SW 1271 (cell line): ENCODE measurements at places on chromosomes 1 and 21.
A peak's percentile ranks its signal among the peaks of the same experiment; 100 is the strongest.

GRCh38 chr21:38196036-38196435 lies 60.8 kb upstream of the KCNJ15 start:
- no peak for DNase-seq

- DNase-seq, result no peak
These were observed 25.8 kb downstream of the STYXL2 start for GRCh38 chr1:167119696-167120095.

DNA sequence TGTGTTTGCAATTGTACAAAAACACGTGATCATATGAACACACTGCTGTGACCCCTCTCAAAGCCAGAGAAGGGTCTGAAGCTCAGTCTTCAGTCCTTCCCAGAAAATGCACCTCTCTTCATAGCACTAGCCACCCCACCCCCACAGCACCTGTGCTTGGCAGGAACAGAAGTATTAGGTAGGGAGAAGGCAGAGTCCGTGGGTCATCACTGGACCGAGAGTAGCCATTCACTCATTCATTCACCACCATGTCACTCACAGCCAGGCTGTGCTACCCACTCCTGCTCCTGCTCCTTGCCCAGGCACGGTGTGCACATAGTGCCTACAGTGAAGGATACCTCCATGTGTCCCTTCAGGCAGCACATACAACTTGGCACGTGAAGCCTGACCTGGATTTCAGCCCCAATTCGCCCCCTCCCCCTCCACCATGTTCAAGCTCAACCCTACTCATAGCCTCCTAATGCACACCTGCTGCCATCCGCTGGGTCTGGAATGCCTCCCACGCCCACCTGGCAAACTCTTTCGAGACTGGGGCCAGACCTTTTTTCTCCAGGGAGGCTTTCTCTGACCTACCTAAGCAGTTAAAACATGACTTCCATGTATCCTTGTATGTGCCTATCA lies 81.9 kb upstream of the GALNT2 start:
- DNase-seq, result no peak

- DNase-seq, result no peak
These were observed 541.3 kb downstream of the DPYD start for GRCh38 chr1:97379387-97380075.

DNA sequence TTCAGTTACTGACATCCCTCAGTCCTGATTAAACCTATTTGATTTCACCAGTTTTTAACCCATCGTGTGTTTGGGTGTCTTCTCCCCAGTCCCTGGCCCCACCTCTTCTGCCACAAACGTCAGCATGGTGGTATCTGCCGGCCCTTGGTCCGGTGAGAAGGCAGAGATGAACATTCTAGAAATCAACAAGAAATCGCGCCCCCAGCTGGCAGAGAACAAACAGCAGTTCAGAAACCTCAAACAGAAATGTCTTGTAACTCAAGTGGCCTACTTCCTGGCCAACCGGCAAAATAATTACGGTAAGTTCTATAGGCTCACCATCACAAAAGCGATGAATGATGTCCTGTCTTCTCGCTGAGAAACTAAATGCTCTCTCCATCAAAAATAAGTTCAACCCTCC lies 28.7 kb downstream of the NBPF3 start:
- no peak for DNase-seq

- DNase-seq, result no peak
These were observed 995 bp downstream of the COLGALT2 start for GRCh38 chr1:184036517-184036949.

DNA sequence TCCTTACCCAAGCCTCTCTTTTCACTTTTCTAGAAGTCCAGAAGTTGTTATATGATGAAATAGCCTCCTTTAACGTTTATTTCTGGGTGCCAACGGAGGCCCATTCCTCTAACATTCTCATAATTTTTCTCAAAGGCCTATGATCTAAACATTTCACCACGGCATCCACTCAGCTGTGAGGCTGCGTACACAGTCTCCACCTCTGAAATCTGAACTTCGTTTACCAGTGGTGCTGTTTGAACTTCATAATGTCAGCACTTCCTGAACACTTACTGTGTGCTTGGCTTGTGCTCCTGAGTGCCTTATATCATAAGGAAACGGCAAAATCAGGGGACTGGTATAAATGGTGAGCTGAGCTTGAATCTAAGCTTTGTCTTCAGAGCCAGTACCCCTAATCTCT lies 12.0 kb upstream of the RBP7 start:
- DNase-seq, result no peak

DNA sequence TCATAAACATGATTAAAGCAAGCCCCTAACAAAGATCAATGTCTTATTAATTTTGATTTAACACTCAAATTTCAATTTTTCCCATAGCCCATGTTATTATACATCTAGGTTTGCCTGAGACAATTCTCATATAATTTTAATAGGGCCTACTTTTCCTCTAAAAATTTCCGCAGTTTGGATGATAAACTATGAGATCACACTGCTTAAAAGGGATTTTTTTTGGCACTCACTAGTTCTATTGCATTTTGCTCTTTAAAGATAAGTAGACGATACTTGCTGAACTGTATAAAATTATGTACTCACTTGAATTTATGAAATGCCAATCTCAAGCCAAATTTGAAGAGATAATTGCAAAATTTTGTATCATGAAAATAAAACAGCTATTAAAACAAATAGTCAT lies 480.4 kb upstream of the ZRANB2 start:
- DNase-seq, result no peak

DNA sequence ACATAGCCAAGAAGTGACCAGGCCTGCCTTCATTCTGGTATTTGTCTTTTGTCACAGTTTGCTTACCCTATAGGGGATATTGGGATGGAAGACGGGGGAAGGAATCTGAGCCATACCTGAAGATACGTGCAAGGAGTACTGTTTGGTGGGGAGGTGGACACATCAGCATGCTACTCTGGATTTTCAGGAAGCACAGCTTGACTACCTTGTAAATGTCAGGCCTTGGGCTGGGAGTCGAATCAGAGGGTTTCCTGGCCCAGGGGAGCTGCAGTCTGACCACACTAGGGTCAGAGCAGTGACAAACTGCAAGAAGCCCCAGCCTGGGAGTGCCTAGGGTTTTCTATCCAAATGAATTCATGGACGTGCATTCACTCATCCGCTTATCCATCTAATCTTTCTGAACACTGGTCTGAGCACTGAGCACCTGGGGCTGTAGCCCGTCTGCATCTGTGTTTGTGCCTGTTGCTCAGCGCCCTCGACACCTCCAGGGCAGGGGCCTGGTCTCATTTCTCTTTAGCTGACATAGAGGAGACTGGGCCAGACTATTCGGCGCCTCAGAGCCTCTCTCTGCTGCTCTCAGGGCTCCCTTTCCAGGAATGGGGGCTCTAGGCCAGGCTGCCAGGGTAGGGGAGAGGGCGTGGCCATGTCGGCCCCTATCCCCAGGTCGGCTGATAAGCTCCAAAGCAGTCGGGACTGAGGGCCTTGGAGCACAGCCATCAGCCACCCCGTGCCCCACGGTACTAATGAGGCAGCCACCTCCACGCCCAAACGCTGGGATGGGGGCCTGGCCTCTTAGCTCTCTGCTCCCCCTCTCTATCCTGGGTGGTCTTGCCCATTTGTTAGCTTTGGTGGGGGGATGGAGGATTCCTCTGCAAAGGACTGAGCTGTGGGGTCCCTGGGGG lies 47.0 kb upstream of the SLC2A1 start:
- no peak for DNase-seq

GRCh38 chr1:178530037-178530402 lies 17.1 kb downstream of the TEX35 start:
- DNase-seq, result peak; percentile 56

- no peak for DNase-seq
These were observed 134.6 kb downstream of the BRINP2 start for GRCh38 chr1:177305040-177306018.

- no peak for DNase-seq
These were observed 28.3 kb downstream of the BACH1 start for GRCh38 chr21:29326914-29327554.

DNA sequence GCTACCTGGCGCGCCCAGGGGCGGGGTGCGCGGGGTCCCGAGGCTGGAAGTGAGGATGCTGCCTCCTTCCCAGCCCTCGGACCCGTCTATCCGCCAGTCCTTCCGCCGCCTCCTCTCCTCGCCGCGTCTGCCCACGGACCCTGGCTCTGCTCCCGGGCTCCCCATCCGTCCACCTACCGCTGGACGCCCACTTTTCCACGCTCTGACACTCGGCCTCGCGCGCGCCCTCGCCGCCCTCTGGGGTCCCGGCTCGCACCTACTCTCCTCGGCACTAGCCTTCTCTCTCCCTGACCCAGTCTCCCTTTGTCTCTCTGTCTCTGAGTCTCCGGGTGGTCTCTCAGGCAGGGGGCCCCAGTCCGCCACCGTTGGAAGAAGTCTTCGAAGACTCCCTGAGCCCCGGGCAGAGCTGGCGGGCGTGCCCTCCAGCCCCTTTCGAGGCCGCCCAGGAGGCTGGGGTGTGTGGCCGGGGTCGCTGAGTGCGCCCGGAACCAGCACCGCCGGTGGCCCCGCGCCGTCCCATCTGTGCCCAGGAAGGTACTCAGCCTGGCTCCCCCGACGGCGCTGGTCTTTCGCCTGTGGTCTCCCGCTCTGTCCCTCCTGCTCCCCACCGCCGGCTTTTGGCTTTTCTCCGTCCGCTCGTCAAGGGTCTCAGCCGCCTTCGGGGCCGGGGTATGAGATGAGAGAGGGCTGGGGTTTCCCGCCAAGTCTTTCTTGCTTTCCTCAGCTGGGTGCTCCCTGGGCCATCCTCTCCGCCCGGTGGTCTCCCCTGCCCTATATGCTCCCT lies 610 bp downstream of the DRAXIN start:
- DNase-seq, result no peak

GRCh38 chr1:111154021-111154999 lies 14.3 kb downstream of the CEPT1 start:
- DNase-seq, result no peak

DNA sequence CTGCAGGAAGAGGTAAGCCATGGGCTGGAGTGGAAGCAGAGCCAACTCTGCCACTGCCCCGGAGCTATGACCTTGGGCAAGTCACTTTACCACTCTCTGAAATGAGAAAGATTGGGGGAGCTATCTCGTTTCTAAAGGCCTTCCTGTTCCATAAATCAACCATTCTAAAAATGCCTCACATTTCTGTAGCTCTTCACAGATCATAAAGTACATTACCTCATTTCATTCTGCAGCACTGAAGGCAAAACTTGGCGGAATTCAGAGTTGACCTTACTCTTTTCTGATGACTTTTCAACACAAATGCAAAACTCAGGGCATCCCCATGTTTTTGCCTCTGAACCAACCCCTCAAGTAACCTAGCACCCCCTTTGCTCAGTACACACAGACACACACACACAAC lies 404.0 kb upstream of the NFIA start:
- no peak for DNase-seq

GRCh38 chr1:239897458-239897857 lies 194.2 kb upstream of the FMN2 start:
- DNase-seq, result no peak

DNA sequence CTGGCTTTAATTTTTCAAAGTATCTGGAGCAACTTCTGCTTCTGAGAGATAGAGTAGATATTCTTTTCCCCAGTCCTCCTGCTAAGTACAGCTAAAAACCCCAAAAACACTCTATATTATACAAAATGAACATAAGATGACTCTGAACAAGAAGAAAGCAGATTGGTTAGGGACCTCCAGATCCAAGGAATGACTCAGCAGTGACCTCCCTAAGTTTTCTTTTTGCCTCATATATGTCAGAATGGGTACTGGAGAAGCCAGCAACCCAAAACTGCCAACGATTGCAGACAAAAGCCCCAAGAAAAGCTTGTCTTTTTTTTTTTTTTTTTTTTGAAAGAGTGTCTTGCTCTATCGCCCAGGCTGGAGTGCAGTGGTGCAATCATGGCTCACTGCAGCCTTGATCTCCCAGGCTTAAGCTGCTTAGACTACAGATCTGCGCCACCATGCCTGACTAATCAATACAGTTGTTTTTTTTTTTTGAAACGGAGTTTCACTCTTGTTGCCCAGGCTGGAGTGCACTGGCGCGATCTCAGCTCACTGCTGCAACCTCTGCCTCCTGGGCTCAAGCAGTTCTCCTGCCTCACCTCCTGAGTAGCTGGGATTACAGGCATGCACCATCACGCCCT lies 22.7 kb downstream of the NDUFS5 start:
- no peak for DNase-seq

DNA sequence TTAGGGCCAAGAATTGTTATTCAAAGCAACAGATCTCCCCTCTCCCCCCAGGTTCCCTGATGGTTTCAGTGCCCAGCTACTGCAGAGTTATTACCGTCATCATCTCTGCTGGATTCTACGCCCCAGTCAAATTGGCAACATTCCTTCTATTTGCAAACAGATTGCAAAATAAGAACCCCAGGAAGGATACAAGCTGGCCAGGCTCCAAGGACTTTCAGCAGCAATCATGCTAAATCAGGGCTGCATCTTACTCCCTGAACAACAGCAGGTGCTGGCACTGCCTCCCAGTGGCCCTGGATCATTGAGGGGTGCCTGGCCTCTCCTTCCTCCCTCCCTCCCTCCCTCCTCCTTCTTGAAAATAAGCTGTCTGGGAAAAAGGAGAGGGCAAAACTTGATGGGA lies 521.6 kb upstream of the BEND5 start:
- no peak for DNase-seq

DNA sequence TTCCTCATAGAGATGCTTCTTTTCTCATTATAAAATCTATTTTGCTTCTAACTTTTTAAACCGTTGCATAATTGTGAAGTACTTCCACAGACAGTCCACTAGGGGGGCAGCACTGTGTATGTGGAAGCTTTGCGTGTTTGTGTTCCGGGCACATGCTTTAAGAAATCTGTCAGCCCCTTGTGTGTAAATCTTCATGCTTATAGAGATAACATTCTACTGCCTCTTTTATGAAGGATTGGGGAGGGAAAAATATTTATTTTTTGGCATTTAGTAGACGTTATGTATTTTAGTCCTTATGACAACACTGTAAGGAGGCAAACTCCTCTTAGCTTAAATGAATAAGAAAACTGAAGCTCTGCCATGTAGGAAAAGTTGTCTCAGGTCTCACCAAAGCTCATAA lies 157.3 kb upstream of the PTGFR start:
- DNase-seq, result peak; percentile 3

- no peak for DNase-seq
These were observed 106.0 kb downstream of the NTNG1 start for GRCh38 chr1:107246775-107247345.

DNA sequence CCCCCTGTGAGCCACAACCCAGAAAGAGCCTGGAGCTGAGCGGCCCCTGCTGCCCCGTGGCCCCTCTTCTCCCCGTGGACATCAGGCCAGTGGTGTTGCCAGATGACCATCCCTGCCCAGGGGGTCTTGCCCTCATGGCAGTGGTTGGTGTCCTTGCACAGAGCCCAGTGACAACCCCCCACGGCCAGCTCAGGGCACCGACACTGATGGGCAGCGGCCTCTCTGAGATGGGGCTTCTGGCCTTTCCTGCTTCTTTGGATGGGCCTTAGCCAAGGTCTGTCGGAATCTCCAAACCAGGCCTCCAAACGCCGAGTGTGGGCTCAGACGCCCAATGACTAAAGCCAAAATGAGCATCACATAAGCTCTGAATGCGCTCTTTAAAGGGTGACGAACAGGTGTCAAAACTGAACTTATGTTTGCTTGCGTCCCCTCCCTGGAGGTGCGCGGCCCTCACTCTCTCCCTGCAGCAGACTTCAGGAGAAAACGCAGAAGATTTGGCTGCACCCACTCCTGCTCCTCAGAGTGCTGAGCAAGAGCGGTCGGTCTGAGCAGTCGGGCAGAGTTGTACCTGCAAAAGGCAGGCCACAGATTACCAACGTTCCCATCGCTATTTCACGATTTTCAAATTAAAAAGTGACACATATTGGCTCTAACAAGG lies 41.9 kb downstream of the UBE2G2 start:
- DNase-seq, result no peak

- DNase-seq, result no peak
These were observed 229.6 kb upstream of the JUN start for GRCh38 chr1:59013276-59013927.
